ENCODE measurements at places on chromosomes 4 and X.
A peak's percentile ranks its signal among the peaks of the same experiment; 100 is the strongest.

- no peak for DNase-seq
These were observed 1.2 kb upstream of the PDS5A start for GRCh38 chr4:39978904-39979303.

DNA sequence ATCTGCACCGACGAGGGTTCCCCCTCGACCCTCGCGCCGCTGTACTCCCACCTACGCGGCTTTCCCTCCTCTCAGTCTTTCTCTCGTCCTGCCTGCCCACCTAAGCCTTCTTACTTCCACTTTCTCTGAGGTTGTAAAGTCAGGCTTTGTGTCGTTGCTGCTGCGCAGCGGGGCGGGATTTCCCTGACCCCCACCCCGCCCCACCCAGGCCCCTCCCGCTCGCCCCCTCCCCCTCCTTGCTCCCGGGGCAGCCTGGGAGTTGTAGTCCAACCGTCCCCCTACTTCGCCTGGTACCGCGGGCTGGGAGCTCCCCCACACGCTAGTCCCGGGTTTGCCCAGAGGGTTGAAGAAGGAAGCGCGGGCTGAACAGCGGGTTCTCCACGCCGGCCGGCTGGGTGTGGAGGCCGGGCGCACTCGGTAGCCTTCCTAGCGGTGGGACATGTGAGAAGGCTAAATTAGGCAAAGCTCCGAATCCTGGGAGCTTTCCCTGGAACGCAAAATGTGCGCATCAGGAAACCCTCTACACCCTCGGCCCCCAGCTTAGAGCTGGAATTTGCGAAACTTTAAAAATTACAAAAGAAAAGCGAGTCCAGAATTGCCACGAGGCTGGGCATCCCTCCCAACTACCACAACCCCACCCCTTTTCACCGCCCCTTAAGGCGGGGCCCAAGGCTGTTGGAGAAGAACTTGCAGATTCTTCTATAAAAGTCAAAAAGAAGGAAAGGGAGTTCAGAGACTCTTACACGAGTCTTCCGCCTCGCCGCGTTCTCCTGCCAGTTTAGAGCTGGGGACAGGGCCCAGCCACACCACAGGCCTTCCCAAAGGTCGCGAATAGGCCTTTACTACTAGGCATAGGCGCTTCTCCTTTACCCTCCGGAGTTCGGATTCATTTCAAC, at the start of gene ATP11C:
ATP11C (minus strand) TSS at position 153 of the 896 bp plus-strand sequence. CDS start 1,011 bp downstream, outside the sequence.
- DNase-seq: peak; percentile 75

- no peak for DNase-seq
These were observed 209.8 kb upstream of the MAGEB18 start for GRCh38 chrX:25928316-25928715.

- no peak for DNase-seq
These were observed 64.3 kb upstream of the FTHL17 start for GRCh38 chrX:31136144-31136611.

DNA sequence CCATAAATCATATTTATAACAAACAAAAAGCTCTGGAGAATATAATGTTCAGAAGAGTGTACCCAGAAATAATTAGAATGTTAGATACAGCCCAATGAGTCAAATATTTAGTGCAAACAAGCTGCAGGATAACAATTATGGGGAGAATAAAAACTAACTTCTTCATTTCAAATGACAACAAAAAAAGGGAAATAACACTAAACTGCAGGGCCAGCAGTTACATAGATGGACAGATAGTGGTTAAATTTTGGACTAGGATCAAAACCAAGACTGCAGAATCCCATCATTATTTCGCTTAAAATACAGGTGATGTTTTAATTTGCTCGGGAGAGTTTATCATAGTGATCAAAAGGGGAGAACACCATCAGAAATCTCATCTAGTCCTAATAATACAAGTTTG, 617 bp upstream of the GPR34 start:
- DNase-seq: no peak

DNA sequence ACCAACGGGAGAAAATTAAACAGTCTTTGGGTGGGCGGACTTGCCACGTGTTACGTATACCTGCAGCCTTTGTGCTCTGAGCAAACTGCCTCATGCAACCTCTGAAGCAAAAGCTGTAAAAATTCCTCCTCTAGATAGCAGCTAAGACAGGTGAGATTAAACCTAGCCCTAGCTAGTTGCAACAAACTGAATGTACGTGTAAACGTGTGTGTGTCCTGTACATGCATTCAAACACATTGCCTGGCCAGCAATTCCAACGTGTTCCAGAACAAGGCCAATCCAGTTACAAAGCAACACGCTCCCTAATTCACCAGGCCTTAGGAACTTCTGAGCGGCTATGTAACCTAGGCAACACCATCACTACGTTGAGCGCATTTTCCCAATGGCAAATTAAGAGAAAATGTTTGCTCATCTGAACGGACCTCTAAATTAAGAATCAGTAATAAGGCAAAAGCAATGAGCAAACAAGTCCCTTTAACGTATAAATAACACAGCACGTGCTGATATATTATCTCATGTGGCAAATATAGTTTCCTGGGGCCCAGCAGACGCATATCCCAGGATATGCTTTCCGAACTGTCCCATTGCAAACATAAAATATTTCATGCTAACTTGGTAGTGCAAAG, 792 bp downstream of the PPID start:
- no peak for DNase-seq

GRCh38 chr4:8370835-8371595, 69.5 kb downstream of the ACOX3 start:
- no peak for DNase-seq

- DNase-seq: no peak
These were observed 112.3 kb upstream of the GALNT7 start for GRCh38 chr4:173056271-173056670.

- DNase-seq: no peak
These were observed 43.6 kb downstream of the RAPGEF2 start for GRCh38 chr4:159146488-159146887.

DNA sequence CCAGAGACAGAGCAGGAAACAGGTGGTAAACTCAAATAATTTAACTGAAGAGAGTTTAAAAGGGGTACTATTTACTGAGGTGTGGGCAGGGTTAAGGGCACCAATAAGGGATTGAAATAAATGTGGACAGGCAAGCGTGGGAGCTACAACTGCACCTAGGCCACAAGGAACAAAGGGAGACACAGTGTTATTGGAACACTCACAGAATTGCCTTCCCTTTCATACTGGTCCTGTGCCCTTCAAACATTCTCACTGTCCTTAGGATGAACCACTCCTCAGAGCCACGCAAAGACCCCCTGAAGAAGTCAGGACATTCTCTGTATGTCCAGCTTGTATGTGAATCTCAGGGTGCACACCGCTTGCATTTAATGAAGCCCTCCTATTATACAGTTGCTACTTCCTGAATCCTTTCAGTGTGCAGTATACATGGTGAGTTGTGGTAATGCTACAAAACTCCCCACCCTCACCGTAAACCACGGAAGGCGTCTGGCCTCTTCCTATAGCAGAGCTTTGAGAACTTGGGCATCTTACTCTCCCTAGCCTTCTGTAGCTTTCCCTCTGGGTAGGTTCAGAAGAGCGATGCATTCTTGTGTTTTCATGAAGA, 9.6 kb upstream of the MRPL1 start:
- peak; percentile 61 for DNase-seq

- no peak for DNase-seq
These were observed 581.4 kb upstream of the AADAT start for GRCh38 chr4:170671171-170671570.
